ENCODE measurements at places on chromosomes 6 and 20.

DNA sequence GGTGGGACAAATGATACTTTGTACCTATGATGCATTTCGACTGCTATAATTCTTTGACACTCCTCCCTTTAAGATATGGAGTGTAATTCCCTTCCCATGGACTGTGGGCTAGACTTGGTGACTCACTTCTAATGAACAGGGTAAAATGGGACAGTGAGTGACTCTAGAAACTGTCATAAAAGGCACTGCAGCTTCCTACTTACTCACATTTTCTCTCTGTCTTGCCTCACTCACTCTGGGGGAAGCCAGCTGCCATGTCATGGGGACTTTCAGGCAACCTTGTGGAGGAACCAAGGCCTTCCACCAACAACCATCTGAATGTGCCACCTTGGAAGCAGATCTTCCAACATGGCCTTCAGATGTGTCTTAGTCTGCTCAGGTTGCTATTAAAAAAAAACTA is 12.9 kb upstream of the GFOD1 start:
- no peak for DNase-seq

DNA sequence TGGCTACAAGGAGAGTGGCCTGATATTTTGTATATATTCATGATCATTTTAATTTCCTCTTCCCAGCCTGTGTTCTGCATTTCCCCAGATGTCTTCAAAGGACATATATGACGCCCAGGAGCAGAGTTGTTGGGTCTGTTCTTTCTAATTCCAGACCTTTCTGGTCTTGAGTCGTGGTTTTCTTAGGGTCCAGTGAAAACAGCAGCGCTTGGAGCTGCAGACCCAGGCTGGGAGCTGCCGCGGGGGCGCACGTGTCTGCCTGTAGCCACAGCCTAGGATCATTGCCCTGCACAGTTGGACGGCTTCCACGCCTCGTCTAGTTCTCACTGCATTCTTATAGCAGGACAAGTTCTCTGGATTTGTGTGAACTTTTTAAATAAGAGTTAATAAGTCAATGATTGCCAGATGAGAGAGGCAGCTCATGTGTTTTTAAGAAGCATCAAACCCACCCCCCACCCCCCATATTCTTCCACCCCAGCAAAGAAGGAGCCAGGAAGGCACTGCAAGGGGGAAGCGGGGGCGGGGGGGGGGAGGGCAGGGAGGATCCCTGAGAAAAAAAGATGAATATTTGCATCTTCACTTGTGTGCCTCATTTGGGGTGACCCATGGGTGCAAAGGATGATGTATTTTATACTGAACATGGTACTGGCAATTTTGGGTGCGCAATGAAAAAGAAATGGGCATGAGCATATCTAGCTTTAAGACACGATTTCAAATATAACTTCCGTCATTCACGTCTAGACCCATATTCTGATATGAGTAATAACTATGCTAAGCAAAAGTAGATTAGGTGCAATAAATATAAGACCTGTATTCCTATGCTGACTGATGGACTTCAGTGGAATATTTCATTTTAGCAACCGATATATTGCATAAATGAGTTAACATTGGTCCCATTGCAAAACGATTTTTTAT is 160.0 kb downstream of the TBXT start:
- no peak for DNase-seq

DNA sequence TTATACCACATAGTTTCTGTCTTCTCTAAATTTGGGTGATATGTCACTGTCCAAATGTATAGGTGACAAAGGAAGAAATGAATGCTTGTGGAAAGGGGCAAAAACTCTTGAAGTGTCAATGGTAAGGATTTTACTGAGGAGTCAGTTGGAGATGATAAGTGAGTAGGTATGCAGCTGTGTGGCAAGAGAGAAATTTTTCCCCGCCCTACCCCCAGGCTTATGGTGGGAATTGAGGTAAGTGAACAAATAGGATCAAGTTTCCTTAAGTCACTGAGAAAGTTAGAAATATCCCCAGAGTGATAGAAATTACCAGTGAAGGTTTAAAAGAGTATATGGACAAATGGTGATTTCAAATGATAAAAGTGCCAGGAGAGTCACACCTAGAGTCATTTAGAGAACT is 11.8 kb downstream of the DSE start:
- DNase-seq = no peak

DNA sequence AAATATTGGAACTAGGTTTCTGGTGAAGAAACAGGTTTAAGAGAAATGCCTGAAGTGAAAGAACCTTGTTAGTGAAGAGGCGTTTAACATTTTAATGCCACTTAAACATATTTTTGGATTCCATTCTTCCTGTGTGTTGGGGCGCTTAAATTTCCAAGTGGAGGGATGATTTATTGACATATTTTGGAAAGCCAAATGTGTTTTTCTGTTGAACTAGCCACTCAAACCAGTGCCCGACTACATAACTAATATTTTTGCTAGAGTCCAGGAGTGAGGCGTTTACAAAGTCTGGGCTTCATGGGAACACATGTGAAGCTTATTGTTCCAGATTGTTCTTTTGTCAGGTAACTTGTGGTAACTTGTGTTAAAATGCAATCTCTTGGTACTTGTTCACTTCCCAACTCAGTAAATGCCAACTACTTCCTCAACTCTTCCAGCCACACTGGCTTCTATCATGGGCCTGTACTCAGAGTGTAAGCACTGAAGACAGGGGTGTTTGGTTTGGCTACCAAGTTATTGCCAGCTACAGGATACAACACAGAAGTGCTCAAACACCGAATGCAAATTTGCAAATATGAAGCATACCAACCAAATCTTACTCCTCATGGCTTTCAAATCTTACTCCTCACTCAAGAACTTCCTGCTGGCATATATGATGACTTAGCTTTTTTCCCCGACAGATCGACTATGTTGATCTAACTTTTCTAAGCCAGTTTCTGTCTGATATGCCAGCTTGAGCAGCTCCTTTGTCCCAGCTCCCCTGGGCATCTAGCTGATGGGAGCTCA is 2.0 kb upstream of the ZNFX1 start:
- no peak for DNase-seq

GRCh38 chr20:1993986-1994385 is at the start of gene PDYN:
PDYN (minus strand) TSS chr20:1994058; CDS start chr20:1983084, 10,974 bp downstream.
- DNase-seq = no peak

GRCh38 chr6:129031051-129031599 is 148.2 kb downstream of the LAMA2 start:
- DNase-seq = no peak

GRCh38 chr20:38196076-38196475 is 31.0 kb upstream of the TGM2 start:
- no peak for DNase-seq

- no peak for DNase-seq
These were observed 358.1 kb downstream of the CDKAL1 start for GRCh38 chr6:20892365-20892764.

- DNase-seq = no peak
These were observed 64.4 kb upstream of the PLEKHG1 start for GRCh38 chr6:150535151-150535804.

DNA sequence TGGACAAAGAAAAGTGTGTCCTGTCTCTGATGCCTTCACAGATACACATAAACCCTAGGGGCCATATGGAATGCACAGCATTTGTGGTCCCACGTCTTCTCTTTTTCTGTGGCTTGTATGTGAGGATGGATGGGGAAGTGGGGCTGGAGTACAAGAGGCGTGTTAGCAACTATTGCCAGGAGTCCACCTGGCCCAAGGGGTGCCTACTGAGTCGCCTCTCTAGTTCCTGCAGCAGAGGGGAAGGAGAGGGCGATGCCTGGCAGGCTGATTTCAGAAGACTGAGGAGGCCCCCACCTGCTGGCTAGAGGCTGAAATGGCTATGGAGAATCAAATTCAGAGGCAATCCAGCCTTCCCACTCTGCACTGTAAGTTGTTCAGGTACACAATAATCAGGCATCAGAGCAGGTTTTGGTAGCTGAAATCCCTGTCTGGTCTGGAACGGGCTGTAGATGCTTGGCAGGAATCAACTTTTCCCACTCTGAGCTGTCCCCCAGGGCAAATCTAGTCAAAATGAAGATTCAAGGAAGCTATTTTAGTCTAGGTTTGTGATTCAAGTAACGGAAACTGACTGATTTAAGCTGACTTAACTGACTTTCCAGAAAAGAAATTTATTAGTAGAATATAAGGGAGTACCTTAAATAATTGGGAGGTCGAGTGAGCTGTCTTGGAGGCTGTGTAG is 14.9 kb upstream of the PPARD start:
- DNase-seq = peak; percentile 47

- DNase-seq = no peak
These were observed 125.2 kb downstream of the TAF4 start for GRCh38 chr20:61940491-61940890.

DNA sequence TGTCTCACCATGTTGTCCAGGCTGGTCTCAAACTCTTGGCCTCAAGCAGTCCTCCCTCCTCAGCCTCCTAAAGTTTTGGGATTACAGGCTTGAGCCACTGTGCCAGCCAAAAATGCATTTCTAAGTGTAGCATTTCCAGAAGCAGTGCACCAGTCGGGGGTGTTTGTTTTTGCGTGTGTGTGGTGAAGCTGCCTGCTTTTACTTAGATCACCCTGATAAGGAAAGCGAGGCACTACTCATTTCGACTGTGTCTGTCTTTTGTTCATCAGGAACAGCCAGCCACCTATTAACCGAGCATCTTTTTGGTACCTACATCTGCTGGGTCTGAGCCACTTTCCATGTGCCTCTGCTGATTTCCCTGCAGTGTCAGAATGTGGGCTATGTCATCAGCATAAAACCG is 18.7 kb downstream of the SIRT5 start:
- no peak for DNase-seq

- no peak for DNase-seq
These were observed 192.2 kb downstream of the TPBG start for GRCh38 chr6:82555801-82556200.
